Umbilical cord (tissue), 2 donors: ENCODE measurements at places on chromosomes 1 and 21.

GRCh38 chr1:23303524-23303923, 40.6 kb downstream of the HNRNPR start:
- no peak for DNase-seq

- DNase-seq: no peak
Observed at GRCh38 chr1:72023063-72023930, 259.0 kb downstream of the NEGR1 start.

DNA sequence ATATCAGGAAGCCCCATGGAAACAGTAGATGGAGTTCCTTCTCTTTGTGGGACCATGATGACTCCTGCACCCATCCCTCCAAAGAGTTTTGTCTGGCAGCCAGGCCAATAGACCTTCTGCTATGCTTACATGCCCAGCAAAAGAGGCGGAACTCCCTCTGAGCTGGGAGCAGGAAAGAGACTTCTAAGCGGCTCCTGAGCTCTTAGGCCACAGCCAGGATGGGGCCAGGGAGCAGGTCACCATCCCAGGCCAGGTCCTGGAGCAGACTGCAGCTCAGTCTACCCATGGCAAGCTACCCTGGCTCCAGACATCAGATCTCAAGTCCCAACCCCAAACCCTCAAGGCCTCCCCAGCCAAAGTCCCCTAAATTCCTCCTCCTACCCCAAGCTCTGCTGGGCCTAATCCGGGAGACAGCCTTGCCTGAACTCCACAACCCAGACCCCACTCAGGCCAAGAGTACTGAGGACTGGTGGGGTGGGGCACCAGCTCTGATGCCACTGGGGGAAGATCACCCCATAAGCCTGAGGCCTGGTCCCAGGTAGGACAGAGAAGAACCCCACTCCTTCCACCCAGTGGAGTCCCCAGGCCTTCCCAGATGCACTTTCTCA, 387.9 kb downstream of the MATN1 start:
- no peak for DNase-seq

DNA sequence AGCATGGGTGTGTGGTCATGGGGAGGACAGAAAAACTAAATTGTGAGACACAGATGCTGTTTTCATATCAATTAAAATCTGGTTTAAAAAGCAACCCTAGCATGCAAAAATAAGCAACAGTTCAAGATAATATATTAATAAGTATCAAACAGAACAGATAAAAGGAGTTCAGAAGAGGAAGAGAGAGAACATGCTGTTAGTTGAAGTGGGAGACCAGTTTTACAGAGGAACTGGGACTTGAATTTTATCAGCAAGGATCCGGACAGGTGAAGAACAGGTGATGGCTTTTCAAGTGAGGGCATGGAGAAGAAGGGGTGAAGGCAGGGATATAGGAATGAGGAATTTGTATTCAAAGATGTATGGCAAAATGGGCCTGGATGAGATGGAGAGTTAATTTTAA, 75.9 kb downstream of the PRRX1 start:
- DNase-seq: no peak

GRCh38 chr1:109935451-109935900, 24.8 kb downstream of the CSF1 start:
- no peak for DNase-seq

DNA sequence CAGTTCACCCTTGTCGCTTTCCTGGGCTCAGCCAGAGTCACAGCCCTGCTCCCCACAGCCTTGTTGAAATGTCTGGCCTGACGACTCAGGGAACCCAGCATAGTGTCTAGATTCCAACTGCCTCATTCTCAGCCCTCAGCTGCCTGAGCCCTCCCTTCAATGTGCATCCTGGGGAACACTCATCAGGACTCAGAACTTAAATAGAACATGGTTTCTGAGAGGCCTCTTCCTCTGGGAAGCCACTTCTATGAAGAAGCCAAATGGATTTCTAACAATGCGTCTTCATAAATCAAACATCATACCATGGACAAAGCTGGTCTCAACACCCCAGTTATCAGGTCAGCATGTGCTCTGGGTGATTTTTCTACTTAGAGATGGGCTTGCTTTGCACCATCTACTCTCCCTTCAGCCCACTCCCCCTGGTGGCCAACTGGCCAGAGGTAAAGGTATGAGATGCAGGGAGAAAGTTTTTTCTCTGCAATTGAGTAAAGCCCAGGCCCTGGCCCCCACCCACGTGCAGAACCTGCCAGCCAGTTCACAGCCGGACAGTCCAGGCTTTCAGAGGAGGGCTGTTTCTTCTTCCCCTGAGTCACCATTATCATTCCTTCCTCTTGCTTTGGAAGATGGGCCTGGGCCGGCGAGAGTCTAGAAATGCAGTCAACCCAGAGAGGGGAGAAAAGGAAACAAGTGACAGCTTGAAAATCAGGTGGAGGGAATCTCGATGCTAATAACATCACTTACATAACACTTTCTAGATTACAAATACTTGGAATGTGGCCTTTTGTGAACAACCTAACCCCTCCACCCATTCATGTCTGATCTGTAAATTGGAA, 32.1 kb downstream of the CD244 start:
- DNase-seq: peak; percentile 76

GRCh38 chr21:43024439-43025136, 50.2 kb downstream of the PKNOX1 start:
- no peak for DNase-seq
